ENCODE measurements at places on chromosomes 12 and 14.

GRCh38 chr12:27101290-27101689 lies 18.9 kb upstream of the C12orf71 start:
- no peak for DNase-seq

- DNase-seq, result no peak
These were observed 158.0 kb downstream of the PIK3C2G start for GRCh38 chr12:18419311-18419710.

GRCh38 chr14:103949131-103949790 lies 6.9 kb upstream of the RD3L start:
- no peak for DNase-seq

DNA sequence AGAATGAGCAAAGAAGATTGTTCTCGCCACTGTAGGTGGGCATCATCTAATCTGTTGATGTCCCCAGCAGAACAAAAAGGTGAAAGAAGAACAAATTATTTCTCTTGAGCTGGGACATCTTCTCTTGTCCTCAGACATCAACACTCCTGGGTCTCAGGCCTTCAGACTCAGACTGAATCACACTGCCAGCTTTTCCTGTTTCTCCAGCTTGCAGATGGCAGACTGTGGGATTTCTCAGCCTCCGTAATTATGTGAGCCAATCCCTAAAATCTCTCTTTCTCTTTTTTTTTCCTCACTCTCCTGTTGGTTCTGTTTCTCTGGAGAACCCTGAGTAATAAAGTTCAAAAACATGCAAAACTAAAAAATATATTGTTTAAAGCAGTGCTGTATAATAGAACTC lies 3.7 kb upstream of the TMPRSS12 start:
- no peak for DNase-seq

GRCh38 chr14:66066981-66067776 lies 419.0 kb upstream of the CCDC196 start:
- no peak for DNase-seq

DNA sequence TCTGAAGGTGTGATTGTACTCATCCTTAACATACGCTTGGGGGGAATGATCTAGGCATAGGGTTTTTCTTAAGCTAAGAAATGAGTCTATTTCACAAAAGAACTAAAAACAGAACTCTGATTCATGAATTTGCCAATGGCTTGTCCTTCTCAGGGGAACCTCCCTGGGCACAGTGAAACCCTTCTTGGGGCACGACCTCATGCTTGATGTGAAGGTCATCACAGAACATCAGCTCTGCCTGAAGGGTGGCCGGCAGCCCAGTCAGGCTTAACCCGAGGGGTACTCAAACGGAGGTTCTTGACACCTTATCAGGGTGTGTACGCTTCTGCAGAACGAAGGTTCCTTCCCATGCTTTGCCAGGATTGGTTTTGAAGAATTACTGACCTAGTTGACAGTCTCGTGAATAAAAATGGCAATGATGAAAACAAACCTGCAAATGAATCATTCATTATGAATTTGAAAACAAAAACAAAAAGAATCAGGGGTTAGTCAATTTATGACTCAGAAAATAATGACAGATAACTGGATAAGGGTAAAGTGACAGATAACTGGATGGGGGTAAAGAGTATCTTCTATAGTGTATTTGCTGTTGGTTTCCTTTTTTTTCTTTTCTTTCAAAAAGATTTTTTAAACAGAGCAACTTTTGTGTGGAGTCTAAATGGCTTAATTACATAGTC lies 86.4 kb downstream of the GALNT8 start:
- no peak for DNase-seq

- no peak for DNase-seq
These were observed 1.6 kb downstream of the SETD1B start for GRCh38 chr12:121805171-121806008.

DNA sequence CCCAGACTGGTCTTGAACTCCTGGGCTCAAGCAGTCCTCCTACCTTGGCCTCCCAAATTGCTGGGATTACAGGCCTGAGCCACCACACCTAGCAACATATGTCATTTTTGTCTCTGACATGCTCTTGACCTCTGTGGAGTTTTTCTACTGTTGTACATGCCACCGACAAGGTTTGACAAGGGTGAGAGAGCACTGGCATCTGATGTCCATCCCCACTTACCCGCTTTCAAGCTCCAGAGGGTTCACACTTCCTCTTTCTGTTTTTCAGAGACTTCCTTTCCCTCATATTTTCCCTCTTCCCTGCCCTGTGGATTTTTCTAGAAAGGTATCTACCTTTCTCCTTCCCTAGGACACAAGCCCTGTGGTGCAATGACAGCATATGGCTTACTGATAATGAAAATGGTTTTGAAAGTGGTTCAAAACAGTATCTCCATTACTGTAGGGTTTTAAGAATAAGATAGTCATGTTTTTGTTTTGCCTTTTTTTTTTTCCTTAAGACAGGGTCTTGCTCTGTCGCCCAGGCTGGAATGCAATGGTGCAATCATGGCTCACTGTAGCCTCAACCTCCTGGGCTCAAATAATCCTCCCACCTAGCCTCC lies 27.7 kb upstream of the PLEKHG3 start:
- DNase-seq, result no peak

DNA sequence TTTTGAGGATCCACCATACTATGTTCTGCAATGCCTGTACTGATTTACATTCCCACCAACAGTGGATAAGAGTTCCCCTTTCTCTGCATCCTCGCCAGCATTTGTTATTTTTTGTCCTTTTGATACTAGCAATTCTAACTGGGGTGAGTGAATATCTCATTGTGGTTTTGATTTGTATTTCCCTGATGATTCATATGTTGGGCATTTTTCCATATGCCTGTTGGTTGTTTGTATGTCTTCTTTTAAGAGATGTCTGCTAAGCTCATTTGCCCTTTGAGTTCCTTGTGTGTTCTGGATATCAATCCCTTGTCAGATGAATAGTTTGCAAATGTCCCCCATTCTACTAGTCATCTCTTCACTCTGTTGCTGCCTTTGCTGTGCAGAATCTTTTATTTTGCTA lies 49.0 kb upstream of the MSRB3 start:
- DNase-seq, result no peak

- no peak for DNase-seq
These were observed 219.4 kb downstream of the LRRK2 start for GRCh38 chr12:40444174-40444573.

DNA sequence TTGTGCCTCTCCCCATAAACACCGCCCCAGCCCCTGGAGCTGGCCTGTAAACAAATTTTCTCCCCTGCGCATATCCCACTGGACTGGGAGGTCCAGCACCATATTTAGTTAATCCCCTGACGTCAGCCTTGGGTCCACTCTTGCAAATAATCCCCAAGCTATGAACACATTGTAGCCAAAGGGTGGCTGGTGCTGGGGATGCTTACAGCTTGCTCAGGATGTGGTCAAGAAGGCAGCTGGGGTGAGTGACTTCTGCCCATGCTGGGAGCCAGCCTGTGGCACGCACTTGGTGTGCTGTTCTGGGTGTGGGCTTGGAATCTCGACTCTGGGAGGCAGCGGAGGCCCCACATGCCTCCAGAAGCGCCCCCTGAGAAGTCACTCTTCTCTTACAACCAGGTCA lies 32.1 kb downstream of the CMKLR1 start:
- peak; percentile 16 for DNase-seq

DNA sequence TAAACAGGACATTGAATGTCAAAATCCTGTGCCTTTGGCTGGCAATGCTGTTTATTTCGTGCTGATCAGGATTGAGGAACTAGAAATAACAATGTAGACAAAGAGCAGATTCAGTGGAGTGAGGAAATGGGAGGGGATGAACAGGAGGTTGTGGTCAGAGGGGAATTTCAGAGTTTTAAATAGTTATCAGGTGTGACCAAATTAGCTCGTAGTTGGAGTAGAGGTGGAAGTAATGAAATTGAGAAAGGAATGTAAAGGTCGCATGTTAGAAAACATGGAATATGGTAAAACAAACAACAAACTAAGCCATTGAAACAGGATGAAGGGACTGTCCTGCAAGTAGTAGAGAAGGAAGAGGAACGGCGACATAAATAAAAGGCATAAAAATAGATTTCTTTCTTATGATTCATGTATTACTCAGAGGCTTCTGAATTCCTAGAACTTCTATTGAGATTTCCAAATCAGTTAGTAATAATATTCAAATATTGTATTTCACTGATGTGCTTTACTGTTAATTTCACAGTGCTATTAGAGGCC lies 9.5 kb upstream of the SAV1 start:
- peak; percentile 20 for DNase-seq

DNA sequence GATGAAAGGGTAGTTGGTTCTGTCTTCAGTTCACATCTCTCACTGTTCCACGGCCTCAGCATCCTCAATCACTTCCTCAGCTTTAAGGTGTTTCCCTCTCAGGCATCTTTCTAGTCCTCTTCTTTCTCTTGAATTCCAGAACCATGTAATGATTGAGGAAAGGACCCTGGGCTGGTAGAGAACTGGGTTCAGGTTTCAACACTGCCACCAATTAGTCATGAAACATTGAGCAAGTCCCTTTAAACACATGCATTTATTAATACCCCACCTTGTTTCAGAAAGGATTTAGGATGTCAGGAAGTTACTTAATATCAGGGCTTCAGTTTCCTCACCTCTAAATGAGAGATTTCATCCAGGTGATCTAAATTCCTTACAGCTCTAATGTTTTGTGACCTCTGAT lies 7.2 kb downstream of the DMAC2L start:
- no peak for DNase-seq

- no peak for DNase-seq
These were observed 102.2 kb downstream of the RASSF9 start for GRCh38 chr12:85733984-85734383.

DNA sequence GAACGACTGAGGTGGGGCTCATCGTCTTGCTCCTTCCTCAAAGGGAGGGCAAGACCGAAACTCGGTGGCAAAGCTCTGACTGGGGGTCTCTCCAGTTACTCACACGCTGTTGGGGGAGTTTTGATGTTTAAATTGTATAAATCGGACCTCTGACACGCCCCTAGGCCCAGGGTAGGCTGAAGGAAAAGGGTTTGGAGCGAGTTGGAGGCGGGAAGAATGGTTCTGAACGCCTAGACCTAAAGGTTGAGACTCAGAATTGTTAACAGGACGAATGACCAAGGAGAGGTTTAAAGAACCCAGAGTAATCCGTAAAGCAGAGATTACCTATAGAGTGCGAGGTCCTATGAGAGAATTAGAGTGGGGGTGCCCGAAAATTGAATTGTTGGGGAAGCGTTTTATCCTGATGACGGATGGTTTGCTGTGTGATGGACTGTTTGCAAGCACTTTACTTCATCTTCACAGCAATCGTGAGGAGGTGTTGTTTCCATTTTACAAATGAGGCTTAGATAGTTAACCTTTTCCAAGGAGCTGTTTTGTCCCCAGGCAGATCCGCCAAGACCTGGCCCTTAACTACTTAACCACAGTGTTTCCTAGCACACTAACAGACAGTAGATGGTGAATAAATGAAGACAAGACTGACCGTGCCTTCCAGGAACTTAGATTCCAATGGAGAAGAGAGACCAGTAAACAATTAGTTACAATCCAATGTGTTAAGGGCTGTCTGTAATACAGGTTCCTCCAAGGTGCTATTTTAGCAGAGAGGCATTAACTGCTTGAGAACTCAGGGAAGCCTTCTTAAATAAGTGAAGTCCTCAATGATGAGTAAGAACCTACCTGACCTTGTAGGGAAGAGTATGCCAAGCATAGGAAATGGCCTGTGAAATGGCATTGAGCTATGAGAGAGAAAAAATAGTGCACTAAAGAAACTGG lies 929 bp upstream of the UBE2N start:
- no peak for DNase-seq

DNA sequence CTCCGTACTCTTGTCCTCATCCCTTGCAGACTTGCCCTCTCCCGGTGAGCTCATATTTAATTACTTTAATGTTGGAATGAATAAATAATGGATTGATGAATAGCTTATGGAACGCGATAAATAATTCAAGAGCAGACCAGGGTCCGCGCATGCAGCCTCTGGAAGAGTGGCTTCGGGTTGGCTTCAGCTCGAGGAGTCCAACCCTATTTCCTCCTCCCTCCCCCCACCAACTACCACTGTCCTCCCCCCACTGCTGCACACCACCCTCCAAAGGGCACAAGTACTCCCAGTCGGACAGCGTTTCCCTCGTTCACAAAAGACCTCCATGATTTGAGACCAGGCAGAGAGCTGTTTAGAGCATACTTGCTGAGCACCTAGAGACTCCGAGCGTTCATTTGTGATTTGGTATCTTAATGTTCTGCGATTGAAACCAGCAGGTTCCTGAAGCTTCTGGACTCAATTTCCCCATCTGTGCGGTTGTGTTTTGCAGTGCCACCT lies 647 bp upstream of the SIX1 start:
- no peak for DNase-seq

DNA sequence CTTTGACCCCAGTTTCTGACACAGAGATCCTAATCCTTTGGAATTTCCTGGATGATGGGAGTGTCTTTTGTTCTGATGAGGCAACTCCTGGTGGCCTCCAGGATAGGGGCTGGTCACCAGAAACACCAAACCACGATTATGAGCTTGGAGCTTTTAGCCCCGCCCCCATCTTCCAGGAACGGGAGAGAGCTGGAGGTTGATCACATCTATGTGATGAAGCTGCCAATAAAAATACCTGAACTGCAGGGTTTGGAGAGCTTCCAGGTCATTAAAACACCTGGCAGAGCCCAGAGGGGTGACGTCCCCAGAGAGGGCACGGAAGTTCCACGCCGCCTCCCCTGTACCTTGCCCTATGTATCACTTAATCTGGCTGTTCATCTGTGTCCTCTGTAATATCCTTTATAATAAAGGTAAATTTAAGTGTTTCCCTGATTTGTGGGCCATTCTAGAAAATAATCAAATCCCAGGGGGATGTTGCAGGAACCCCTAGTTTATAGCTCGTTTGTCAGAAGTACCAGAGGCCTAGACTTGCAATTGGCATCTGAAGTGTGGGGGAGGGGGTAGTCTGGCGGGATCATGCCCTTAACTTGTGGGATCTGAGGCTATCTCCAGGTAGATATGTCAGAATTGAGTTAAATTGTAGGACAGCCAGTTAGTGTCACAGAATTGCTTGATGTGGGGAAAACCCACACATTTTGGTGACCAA lies 21.2 kb downstream of the APPL2 start:
- DNase-seq, result no peak

- no peak for DNase-seq
These were observed 61.0 kb downstream of the NIN start for GRCh38 chr14:50769863-50770500.

DNA sequence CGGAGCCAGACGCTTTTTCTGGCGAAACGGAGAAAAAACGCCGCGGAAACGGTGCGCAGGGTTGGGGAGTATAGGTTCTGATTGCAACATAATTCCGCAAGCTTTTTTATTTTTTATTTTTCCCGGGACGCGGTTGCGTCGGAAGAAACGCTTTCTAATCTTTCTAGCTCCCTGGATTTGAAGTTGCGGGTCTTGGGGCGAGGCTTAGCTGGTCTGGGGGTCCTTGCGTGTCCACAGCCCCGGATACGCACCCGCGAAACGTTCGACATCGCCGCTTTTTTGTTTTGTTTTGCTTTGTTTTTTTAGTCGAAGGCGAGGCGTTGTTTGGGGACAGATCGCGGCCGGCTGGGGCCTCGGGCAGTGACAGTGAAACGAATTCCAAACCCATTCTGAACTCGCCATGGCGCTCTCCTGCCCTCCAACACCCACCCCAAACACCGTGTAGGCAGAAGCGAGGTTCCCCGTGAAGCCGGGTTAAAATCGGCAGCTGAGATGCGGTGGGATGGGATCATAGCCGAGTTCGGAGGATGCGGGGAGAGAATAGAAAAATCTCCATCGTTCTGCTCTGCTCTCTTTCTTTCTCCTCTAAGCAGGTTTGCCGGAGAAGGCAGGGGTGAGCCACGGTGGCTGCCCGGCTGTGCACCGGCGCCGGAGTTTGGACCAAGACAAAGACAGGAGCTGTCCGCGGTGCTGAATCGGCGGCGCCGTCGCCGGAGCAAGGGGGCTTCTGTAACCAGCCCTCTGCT lies 8.1 kb upstream of the LHX5 start:
- no peak for DNase-seq

GRCh38 chr12:5623411-5623810 lies 191.5 kb downstream of the NTF3 start:
- DNase-seq, result no peak

All from GDM1 (cell line).